Stimulated activated CD4-positive, alpha-beta T cell treated with anti-CD3 and anti-CD28 coated beads, TNF-alpha, amount 100 ng/mL, for 4 hours (primary cell): ENCODE measurements at places on chromosomes 3 and 15.
A peak's percentile ranks its signal among the peaks of the same experiment; 100 is the strongest.

GRCh38 chr3:105722943-105723556 lies 145.8 kb downstream of the CBLB start:
- no peak for DNase-seq

- DNase-seq, result no peak
Measured at GRCh38 chr3:41898631-41899030, 63.3 kb downstream of the ULK4 start.

DNA sequence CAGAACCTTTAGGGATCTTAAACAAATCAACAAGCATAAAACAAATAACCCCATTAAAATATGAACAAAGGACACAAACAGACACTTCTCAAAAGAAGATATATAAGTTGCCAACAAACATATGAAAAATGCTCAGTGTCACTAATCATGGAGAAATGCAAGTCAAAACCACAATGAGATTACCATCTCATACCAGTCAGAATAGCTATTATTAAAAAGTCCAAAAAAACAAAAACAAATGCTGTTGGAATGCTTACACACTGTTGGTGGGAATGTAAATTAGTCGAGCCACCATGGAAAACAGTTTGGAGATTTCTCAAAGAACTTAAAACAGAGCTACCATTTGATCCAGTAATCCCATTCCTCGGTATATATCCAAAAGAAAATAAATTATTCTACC lies 423.6 kb downstream of the OTOL1 start:
- no peak for DNase-seq

- no peak for DNase-seq
Measured at GRCh38 chr15:96440978-96441377, 110.5 kb downstream of the NR2F2 start.

- DNase-seq, result no peak
Measured at GRCh38 chr3:81308306-81308705, 453.1 kb downstream of the GBE1 start.

GRCh38 chr3:122356402-122356801 lies 26.6 kb downstream of the MIX23 start:
- no peak for DNase-seq

GRCh38 chr3:152638707-152639450 lies 196.1 kb upstream of the P2RY1 start:
- DNase-seq, result no peak

- DNase-seq, result no peak
Measured at GRCh38 chr3:13186435-13186815, 113.2 kb upstream of the IQSEC1 start.

GRCh38 chr3:65070968-65071367 lies 383.2 kb upstream of the ADAMTS9 start:
- no peak for DNase-seq

DNA sequence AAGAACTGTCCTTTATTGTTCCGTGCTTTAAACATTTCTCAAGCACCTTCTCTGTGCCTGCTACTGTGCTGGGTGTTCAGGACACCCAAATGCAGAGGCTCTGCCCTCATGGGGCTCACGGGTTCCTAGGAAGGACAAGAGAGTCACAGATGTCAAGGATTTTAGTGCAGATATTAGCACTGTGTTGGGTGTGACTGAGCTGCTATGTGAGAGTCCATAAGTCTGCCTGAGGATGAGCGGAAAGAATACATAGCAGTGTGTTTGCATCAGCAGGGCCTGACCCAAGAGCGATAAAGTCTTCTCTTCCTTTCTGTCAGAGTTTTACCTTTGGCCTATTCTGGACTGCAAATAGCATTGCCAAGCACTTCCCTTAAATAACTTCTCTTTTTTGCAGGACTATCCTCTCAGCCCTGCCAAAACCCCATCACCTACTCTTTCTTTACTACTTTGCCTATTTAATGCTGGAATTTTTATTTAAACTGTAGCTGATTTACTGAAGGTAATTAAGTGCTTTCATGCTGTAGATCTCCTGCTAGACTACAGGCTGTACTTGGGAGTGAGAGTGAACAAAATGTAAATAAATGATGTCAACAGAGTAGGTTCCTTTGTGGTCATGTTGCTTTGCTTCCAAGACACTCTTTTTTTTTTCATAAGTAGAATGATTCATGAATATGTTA lies 459.4 kb upstream of the TPRG1 start:
- DNase-seq, result no peak

DNA sequence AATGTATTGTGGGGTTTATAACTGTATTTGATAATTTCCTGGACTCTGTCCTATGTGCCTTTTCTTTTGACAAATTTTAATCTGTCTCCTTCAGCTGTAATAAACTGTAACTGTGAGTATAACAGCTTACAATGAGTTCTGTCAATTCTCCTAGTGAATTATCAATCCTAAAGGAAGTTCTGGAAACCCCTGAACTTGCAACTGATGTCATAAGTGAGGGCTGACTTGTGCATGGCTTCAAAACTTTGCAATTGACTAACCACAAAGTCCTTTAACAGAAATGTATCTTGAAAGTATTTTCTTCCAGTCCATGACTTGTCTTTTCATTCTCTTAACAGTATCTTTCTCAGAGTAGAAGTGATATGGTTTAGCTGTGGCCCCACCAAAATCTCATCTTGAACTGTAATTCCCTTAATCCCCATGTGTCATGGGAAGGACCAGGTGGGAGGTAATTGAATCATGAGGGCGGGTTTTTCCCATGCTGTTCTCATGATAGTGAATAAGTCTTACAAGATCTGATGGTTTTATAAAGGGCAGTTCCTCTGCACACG lies 108.3 kb downstream of the TFDP2 start:
- DNase-seq, result no peak

- no peak for DNase-seq
Measured at GRCh38 chr3:152236716-152237115, 32.0 kb upstream of the MBNL1 start.

- DNase-seq, result no peak
Measured at GRCh38 chr15:31358957-31359701, 32.5 kb downstream of the KLF13 start.

DNA sequence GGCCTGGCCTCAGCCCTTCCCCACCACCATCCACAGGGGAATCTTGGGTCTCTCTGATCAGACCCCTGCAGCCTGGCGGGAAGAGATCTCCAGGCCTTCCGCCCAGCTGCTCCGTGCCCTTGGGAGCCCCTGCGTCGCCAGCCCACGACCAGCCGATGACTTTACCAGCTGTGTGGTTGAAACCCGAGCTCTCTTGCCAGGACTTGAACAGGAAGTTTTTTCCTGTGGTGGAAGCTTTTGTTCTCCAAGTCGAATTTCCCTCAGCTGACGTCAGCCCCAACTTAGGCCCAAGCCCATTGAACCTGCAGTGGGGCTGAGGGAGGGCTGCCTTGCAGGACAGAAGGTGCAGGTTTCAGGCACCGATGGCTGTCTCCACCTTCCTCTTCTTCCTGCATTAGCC lies 51.7 kb upstream of the SMAD3 start:
- no peak for DNase-seq

GRCh38 chr3:132542577-132542976 lies 54.5 kb upstream of the ACKR4 start:
- DNase-seq, result no peak

DNA sequence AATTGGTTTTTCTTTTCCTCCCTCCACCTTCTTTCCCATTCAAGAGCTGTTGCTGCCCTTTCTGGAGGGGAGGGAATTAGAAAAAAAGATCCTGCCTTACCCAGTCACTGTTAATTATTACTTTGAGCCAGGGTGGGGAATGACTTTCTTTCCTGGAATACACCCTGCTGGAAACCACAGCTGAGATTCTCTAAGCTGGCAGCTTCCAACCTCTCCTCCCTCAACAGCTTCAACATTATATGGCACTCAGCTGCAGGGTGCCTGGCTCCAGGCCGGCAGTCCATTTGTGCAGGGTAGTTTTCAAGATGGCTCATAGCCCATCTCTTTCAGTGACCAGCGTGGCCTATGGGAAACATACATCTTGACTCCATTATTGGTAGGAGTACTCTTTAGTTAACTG lies 105.8 kb downstream of the UBE3A start:
- DNase-seq, result no peak

DNA sequence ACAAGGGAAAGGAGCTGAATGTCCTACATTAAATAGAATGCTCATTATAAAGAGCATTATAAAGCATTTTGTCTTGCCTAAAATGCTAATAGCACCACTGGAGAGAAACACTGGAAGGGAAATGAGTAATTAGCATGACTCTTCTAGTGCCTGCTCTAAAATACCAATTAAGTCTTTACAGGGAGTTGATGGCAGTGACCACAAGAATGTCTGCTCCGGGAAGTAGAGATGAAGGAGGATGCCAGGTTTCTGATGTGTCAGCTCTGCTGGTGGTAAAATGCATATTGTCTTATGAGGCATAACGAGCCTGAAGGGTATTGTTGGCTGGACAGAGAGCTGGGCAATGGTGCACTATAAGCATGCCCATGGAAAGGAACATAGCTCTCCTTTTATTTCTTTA lies 49.5 kb downstream of the MYLK start:
- no peak for DNase-seq

GRCh38 chr3:67617518-67617917 lies 36.9 kb downstream of the SUCLG2 start:
- no peak for DNase-seq

- DNase-seq, result no peak
Measured at GRCh38 chr3:172201136-172201869, 161.9 kb downstream of the FNDC3B start.

GRCh38 chr15:100113351-100114080 lies 228.3 kb downstream of the ADAMTS17 start:
- no peak for DNase-seq

DNA sequence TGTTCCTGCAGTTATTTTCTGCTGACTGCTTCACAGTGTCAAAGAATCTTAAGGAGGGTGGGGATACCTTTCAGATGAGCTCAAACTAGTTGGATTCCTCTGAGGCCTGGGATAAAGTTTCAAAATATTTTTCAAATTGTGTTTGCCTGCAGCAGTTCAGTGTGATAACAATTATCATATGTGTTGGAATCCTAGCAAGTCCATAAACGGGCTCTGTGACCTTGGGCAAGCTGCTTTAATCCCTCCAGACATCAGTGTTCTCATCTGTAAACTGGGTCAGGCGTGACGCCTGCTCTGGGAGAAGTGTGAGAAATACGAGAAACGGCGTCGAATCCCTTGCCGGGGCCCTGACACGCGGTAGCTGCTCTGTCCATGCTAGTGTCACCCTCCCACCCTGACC lies 153.5 kb downstream of the UACA start:
- no peak for DNase-seq

DNA sequence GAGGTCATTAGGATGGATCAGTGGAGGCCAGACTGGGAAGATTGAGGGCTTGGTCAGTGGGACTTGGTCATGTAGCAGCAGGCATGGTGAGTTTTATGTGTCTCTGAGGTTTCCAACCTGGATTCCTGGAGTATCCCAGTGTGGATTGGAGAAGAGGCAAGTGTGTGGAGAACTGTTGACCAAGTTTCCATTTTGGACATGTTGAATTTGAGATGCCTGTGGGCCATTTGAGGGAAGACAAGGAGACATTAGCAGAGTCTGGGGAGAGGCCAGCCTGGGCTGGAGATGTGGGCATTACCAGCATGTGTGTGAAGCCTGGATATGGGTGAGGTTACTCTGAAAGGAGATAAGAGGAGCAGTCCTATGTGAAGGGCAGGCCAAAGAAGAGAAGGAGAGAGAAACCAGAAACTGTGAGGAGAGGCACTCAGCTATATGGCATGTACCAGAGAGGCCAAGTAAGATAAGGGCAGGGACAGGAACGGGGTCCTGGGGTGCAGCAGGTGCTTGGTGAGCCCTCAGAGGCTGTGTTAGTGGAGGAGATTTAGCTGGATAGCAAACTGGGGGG lies 4.3 kb downstream of the SLC25A38 start:
- no peak for DNase-seq

DNA sequence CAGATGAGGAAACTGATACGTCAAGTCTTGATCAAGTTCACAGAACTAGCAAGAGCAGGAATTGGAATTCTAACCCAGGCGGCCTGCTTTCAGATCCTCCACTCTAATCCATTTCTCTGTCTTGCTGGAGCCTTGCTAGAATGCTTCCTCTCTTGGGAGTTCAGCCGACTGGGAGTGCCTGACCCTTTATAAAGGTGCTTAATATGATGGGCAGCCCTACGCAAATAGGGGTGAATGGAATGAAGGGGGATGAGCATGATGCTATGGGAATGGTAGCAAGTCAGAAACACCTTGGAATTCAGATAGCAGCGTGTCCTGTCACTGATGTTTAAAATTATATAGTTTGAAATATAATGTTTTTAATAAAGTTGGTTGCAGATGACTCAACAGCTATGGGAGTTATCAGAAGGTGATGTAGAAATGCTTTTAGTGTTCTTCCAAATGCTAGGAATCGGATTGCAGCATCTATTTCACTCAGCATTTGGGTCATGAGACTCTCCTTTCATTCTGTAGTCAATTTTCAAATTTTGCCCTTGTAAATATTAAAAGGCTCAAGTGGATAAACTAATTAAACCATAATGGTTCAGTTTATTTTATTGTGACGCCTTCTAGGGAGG lies 150.7 kb downstream of the FNDC3B start:
- no peak for DNase-seq

- DNase-seq, result peak; percentile 49
Measured at GRCh38 chr3:4983739-4984510, 4.7 kb downstream of the BHLHE40 start.

- no peak for DNase-seq
Measured at GRCh38 chr3:81245501-81245900, 515.9 kb downstream of the GBE1 start.

DNA sequence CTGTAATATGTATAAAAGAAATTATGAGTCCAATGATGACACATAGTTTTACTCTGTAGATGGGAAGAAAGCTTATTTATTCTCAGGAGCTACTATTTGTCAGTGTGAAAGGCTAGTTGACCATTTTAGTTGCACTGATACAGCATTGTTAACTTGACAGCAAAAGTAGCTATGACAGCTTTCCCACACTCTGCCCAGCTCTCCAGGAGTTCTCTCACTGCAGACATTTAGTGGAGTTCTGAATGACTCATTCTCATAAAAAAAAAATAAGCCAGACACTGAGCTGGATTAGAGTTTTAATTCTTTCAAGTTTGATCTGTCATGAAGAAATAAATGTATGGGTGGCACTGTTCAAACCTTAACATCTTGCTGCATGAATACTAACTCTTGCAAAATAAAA lies 77.2 kb upstream of the CFAP20DC start:
- no peak for DNase-seq

GRCh38 chr3:117600666-117601065 lies 891.1 kb downstream of the TUSC7 start:
- no peak for DNase-seq

- no peak for DNase-seq
Measured at GRCh38 chr3:104126864-104127553, 1239.7 kb upstream of the ALCAM start.

GRCh38 chr3:167872941-167873340 lies 137.4 kb downstream of the SERPINI1 start:
- no peak for DNase-seq

- no peak for DNase-seq
Measured at GRCh38 chr3:99250821-99251355, 349.4 kb upstream of the DCBLD2 start.

DNA sequence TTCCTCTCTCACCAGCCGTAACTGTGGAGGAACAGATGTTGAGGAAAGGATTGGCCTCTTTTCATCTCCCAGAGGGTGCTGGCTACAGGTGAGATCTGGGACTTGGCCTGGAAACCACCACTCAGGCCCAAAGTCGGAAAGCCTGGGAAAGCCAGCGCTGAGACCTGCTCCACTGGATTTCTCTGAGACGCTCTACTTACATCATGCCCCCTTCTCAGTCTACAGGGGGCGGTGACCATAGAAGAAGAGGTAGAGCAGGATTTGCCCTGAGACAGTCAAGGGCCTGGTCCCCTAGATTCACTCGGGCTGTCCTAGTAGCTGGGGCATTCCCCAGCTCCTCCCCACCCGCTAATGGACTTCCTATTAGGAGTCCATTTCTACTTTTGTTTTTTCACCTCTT lies 80.9 kb downstream of the C3orf38 start:
- DNase-seq, result no peak
